ENCODE measurements at places on chromosomes 13 and 19.

GRCh38 chr19:35501684-35502083, 11.4 kb upstream of the KRTDAP start:
- no peak for DNase-seq

DNA sequence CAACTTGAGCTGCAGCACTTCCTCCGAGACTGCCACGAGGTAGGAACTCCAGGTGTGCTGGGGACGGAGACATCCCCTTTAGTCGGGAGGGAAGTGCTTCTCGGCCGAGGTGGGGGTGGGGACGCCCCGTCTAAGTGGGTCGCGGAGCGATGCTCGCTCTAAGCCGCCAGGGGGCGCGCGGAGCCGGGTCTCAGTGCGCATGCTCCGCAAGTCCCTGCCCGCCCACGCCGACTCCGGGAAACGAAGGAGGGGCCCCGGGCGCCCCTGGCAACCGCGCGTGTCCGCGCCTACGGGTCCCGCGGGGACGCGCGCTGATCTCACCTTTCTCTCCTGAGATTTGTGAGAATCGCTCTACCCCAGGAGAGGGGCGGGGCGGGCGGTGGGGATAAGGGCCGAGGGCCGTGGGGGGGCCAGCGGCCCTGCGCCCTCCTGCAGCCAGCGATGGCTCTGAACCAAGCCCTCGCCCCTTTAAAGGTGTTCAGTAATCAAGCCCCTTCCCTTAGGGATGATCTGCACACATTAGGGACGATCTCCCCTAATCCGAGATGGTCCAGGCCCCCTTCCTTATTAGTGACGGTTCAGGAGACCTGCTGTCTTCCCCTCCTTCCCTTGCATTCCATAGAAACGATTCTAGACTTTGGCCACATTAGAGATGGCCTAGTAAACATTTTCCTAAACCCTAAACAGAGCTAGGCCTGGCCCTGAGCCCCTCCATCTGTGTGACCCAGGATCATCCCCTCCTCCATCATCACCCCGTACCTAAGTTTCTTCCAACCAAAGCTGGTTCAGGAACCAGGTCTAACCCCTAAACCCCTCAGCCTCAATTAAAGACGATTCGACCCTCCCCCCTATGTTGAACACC, 47.3 kb upstream of the SHKBP1 start:
- DNase-seq: peak; percentile 99

- DNase-seq: no peak
Observed at GRCh38 chr13:20190481-20191310, 2.0 kb downstream of the GJB2 start.

DNA sequence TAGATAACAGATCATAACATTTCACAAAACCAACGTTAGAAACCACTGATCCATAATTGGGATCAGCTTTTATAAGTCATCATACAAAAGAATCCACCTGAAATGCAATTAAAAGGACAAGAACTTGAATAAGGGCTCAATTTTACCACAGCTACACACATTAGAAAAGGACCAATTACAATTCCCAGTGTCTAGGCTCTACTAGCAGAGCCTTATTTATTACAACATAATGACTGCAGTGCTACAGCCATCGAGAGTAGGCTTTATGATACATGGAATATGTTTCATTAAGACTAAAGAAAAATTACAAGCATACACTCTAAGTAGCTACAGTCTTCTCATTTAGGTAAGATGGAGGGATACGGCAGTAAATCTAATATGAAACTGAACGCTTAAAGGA, 2.9 kb downstream of the RBM26 start:
- DNase-seq: no peak
